ENCODE measurements at places on chromosomes 3 and 15. TPM values are rescaled to one million over a fixed set of nuclear protein-coding genes. Genes with fewer than 3 reads are reported as not detected.

DNA sequence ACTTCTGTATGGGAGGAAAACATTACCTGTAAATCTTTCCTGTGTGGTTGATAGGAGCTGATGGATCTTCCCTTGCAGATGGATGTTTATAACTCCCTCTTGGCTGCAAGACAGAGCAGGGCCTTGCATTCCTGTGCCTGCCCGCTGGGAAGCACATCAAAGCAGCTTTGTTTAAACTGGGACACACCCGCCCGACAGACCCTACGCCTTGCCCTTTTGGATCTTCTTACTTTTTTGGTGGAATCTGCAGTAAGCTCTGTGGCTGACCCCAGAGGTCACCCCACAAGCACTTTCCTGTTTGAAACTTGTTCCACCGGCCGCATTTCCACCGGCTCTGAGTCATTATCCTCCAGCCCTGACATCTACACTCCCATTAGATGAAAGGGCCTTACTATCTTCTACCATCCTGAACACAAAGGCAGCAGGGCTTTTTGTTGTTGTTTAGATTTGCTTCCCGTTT, 244.1 kb upstream of the STT3B start:
- DNase-seq: no peak

- no peak for DNase-seq
Observed at GRCh38 chr3:62151591-62151990, 221.8 kb downstream of the FEZF2 start.

Gene KNG1
- not detected for total RNA-seq

GRCh38 chr3:186077466-186077865, 31.4 kb downstream of the ETV5 start:
- DNase-seq: no peak

- DNase-seq: no peak
Observed at GRCh38 chr3:130981469-130981868, 45.2 kb downstream of the ASTE1 start.

Gene CYP1A1
- 0.18 TPM for total RNA-seq

Gene DAZL
- total RNA-seq: 0.09 TPM

- DNase-seq: no peak
Observed at GRCh38 chr3:193869221-193870201, 266.4 kb upstream of the HES1 start.

DNA sequence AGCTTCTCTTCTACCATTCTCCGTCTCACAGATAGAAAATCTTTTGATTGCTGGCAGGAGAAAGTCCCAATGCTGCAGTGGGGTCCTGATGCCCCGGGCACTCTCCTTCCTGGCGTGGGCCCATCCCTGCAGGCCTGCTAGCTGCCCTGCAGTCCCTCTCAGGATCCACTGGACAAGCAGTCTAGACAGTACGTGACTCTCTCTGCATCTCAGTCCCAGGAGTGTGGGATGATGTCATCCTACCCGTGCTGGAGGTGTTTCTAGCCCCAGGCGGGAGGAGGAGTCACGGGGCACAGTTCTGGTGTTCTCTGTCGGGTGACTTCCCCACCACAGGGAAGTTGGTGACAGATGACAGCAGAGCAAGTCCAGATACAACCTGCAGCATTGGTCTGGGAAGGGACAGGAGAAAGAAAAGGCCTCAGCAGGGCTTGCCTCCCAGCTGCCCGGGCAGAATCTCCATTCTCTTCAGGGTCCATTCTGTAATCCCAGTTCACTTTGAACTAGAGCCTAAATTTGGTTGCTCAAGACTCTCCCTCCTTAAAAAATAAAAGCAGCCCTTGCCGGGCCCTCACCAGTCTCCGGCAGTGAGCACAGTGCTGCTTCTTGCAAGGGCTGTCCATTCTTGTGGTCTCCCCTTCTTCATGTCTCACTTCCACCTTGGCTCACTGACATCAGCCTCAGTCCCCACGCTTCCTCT, 30.6 kb downstream of the SLC28A1 start:
- no peak for DNase-seq

Gene CSPG4
- 9.6 TPM for total RNA-seq

DNA sequence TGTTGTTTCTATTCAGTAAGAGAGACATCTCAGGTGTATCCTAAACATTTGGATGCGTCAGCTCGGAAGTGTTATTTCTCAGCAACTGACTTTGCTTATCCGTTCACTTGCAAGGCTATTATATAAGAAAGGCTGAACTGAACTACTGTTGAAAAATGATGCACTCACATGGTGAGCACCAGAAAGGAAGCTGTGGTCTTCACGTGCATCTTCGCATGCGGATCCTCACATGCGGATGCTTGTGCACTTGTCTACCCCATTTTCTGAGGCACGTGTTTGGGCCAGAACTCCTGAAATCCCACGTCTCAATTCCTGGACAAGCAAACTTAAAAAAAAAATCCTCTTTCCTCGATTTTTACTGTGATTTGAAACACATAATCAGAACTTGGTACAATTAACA, 63.2 kb downstream of the PDZRN3 start:
- no peak for DNase-seq

- no peak for DNase-seq
Observed at GRCh38 chr3:151960961-151961580, 87.6 kb downstream of the SUCNR1 start.

Gene FSIP1
- total RNA-seq: 6.1 TPM

DNA sequence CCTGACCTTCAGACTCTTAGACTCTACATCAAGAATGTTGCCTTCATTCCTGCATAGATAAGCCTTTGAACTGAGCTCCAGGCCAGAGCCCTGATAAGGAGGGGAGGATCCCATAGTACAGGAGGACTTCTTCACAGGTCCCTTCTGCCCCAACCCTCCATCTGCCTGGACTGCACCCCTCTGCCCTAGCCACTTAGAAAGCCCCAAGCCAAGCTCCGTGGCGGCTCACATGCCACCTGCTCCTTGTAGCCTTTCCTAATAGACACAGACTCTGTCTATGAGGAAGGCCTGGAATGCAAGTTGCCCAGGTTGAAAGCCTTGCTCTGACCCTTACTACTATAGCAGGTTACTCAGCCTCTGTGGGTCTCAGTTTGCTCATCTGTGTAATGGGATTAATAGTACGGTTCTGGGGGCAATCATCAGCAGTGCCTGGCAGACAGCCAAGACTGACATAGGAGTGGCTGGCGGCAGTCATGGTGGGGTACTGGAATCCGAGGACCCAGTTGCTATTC, 11.6 kb downstream of the PCSK6 start:
- DNase-seq: no peak

- DNase-seq: no peak
Observed at GRCh38 chr15:64597477-64597822, 137.1 kb downstream of the ZNF609 start.

Gene GOLGA6L10
- total RNA-seq: 6.4 TPM

DNA sequence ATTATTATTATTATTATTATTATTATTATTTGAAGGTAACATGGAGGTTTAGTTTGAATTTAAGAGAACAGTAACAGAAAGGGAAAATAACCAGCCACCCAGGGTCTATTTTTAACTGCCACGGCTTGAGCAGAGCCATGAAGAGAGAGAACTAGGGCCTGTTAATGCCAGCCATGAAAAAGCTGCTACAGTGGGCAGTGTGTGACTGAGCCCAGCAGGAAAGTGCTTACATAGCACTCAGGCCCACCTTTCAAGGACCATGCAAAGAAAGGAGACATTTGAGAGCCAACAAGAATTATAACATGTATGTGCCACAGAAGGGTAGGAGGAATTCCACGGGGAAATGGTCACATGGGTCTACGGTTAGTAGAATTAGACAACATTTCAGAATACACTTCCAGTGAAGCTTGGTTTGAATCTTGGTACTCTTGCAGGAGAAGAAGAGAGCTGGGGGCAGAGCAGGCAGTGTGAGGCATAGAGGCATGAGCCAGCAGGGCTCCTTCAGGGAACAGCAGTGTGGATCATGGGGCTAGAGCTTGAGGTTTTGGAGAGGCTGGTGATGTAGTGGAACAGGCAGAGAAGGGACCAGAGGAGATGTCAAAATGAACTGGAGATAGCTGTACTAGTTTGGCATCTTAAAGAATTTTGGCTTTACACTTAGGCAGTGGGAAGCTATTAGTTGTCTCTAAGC, 140.7 kb downstream of the CMSS1 start:
- no peak for DNase-seq

DNA sequence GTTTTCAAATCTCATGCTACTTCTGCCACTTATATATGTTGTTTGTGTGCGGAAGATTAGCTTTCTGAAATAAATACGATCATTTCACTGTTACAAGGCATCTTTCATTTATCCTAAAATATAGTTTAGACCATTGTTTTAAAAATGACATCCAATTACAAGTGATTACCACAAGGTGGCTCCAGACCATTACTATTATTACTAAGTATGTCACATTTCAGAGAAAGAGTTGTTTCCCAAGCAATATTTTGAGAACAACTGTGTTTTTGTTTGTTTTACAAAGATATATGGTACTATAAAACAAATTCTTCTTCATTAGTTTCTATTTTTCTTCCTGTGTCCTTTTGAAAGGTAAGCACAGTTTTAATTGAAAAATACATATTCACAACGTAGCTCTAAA, 136.0 kb upstream of the RAP2B start:
- DNase-seq: no peak

Gene CATSPER2
- total RNA-seq: 12.8 TPM

DNA sequence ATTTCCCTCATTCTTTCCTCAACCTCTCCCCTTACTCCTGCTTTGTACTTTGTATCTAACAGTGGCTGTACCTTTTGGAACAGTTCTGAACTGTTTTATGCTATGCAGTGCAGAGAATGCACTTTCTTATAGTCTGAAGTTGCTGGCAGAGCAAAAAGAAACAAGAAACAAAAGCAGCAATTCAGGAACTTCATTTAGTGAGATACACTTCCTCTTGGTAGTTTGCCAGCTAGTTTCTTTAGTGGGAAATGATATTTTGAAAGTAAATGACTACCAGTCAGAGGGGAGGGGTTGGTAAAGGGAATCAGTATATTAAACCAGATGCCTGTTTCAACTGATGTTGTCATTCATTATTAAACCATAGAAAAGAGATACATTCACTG, 55.0 kb upstream of the CHD2 start:
- DNase-seq: no peak

Gene HIGD2B
- total RNA-seq: not detected

GRCh38 chr3:170360916-170361315, 3.4 kb downstream of the SKIL start:
- DNase-seq: no peak

Gene SLC24A5
- total RNA-seq: 0.18 TPM

Gene CHST13
- total RNA-seq: not detected

GRCh38 chr15:38002883-38003477, 68.5 kb downstream of the TMCO5A start:
- DNase-seq: no peak

DNA sequence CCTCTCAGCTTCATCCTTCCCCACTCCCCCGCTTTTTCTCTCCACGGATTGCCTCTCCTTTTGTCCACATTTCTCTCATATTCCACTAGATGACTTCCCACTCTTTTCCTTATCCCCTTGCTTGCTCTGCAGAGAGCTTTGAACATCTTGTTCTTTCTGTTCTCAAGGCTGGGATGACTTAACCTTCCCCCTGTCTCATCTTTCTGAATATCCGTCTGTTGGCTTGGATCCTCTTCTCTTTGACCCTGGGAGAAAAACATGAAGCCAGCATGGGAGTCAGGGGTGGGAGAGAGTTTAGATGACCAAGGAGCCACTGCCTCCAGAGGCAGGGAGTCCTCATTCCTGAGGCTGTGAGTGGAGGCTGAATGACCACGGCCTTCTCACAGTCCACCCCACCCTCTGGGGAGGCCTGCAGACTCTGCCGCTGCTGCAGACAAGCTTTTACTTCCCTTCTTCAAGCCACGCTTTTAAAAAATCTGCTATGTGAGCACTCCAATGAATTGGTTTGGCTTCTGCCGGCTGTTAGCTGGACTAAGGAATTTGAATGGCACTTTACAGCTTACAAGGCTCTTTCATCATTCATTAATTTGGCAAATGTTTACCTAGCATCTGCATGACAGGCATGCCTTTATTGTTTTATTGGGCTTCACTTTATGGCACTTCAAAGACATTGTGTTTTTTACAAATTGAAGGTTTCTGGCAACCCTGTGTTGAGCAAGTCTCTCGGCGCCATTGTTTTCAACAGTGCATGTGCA, 111.6 kb upstream of the SLC6A6 start:
- DNase-seq: no peak

Gene IL17RD
- total RNA-seq: 29.3 TPM

- no peak for DNase-seq
Observed at GRCh38 chr3:38098376-38098723, 38.6 kb downstream of the ACAA1 start.

Measured in cerebellum (tissue), 4 donors.